ENCODE measurements at places on chromosomes 1 and 21.

DNA sequence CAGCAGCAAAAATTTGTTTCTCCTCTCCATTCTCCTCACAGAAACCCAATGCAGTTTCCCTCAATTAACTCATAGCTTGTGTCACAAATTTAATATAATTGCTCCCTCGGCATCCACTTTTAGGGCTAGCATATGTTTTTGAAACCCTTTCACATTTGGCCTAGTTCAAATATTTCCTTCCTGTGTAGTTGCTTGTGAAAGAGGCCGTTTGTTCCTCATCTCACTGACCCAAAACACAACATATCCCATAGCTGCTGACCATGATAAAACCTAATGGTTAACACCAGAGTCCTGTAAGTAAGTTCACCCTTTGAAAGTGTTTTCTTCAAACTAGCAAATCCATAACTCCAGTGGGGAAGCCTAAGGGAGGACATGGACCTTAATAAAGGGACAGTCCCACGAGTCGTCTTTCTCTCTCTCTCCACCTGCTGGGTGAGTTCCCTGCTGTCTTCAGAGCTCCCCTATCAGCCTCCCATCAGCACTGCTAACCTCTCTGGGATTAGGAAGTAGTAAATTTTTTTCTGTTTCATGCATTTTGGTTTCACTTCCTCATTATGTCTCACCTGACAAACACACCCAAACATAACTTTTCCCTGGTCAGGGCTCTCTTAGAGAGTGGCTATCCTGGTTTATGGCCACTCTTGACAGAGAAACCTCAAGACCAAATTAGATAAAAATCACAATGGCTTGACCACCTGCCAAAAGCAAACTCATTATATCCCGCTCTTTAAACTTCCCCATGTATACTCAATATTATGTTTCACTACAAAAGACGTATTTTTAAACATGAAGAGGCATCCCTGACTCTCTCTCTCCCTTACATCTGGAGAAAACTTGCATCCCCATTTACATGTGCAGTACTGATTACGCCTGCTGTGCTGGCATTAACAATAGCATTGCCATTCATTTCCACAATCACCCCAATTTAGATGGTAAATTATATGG, 177.7 kb upstream of the HP1BP3 start:
- peak; percentile 50 for DNase-seq

DNA sequence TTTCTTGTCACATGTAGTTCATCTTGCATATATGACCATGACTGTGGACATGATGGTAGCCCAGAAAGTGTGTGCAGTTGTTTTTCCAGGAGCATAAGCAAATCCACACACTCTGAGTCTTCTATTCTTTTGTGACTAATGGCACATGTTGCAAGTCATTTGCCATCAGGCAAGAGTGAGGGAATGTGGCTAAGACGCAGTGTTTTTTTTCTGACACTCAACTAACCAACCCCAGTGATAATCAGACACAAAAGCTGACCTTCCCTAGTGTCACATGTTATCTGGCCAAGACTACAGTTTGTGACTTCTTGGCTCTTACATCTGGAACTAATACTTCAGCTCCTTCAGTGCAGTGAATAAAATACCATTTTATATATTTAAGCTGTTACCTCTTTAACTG, 108.8 kb downstream of the ITSN1 start:
- no peak for DNase-seq

- DNase-seq = no peak
Measured at GRCh38 chr1:18963968-18964367, 7.5 kb upstream of the IFFO2 start.

DNA sequence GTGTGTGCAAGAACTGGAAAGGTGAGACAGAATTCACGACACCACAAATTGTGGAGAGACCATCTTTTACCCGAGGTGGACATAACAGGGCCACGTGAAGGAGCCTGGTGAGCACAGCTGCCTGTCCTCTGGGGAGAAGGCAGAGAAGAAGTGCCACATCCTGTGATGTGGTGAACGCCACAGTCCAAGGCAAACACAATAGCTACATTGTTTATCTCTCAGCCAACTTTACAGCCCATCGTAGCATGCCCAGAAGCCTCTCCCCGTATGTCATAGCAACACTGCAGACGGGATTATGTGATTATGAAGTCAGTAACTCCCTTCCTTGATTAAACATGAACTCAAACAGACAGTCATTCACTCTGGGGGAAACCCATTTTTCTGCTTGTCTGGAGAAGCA, 612.2 kb downstream of the SMYD3 start:
- DNase-seq = no peak

DNA sequence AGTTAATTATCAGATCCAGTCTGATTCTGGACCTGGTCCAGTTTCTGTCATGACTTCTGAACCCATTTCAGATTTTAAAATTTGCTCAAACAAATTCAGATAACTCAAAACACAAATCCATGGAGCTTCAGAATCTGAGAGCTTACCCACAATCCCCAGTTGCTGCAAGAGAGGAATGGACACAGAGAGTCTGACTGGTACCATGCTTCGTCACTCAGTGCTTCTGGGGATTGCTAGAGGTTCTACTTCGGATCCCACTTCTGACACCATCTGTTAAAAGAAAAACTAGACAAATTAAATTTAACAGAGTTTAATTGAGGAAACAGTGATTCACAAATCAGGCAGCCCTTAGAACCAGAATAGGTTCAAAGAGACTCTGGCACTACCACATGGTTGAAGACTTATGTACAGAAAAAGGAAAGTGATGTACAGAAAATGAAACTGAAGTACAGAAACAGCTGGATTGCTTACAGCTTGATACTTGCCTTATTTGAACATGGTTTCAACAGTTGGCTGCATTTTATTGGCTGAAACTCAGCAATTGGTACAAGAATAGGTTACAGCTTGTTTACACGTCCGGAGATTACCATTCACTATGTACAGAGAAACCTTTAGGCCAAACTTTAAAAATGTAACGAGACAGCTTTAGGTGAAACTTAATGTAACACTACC, 60.7 kb upstream of the TEKT2 start:
- peak; percentile 3 for DNase-seq

GRCh38 chr1:241677201-241677600, 25.1 kb downstream of the WDR64 start:
- DNase-seq = peak; percentile 5

DNA sequence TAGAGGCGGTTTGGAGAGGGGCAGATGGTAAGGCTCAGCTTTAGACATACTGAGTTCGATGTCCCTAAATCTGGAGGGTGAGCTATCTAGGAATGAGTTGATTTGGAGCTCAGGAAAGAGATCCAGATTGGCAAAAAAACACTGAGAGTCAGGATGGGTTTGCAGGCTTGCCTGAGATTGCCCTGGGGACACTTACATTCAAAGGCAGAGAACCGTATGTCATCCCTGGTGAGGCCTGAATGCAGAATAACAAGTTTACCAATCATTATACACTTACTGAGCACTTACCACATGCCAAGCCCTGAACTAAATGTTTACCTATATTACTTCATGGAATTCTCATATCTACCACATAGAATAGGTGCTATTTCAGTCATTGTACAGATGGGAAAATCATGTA, 27.5 kb downstream of the TFAP2E start:
- no peak for DNase-seq

DNA sequence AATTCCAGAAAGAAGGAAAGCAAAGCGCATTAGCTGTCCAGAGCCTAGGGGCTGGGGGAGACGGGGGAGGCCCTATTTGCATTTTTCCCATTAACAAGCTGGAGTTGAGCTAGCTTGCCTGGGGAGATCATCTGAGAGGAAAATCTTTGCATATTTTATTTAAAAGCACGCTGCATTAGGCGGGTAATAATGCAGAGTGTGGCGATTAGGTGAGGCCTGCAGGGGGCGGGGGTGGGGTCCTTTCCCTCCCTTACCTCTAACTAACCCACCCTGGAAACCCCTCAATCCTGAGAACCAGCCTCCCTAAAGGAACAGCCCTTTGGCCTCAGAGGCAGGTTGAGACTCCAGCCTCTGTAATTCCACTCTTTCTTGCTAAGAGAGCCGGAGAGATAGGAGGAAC, 16.2 kb downstream of the C1orf216 start:
- no peak for DNase-seq

DNA sequence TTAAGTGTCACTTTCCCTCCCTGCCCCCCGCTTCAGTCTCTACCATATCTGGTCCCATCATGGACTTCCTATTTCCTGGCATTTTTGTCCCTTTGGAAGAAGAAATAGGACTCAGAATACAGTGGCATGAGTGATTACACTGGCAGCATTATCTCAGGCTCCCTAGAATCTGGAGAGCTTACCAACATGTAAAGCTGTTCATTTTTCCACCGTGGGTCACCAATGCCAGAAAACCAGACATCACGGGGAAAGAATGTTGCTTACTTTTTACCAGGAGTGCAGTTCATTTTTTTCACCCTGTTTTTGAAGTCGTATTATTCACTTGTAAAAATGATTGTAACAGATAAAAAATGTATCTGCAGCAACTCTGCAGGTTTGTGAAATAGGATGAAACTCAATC, 44.8 kb downstream of the BACH1 start:
- no peak for DNase-seq

DNA sequence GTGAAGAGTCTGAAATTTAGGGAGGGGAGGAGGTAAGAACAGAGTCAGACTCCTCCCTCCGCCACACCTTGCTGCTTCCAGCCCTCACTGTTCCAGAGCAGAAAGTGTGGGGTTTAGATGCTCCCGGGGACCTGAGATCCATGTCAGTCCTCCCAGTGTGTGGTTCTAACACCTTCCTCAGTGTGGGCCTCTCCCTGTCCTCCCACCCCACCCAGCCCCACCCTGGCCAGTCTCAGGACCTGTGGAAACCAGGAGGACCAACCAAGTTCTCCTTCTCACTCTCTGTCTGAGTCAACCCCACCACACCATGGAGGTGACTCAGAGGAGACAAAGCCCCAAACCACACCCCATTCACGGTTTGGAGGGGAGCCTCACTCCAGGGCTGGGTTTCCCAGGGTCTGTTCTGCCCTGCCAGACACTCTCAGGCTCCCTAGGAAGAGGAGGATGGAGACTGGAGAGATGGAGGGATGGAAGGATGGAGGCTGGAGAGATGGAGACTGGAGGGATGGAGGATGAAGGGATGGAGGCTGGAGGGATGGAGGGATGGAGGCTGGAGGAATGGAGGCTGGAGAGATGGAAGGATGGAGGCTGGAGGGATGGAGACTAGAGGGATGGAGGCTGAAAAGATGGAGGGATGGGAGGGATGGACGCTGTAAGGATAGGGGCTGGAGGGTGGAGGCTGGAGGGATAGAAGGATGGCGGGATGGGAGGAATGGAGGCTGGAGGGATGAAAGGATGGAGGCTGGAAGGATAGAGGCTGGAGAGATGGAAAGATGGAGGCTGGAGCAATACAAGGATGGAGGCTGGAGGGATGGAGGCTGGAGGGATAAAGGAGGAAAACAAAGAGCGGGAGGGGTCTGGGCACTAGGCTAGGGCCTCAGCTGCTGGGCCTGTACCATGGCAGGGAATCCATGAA, 100.9 kb upstream of the RUNX3 start:
- DNase-seq = peak; percentile 44

DNA sequence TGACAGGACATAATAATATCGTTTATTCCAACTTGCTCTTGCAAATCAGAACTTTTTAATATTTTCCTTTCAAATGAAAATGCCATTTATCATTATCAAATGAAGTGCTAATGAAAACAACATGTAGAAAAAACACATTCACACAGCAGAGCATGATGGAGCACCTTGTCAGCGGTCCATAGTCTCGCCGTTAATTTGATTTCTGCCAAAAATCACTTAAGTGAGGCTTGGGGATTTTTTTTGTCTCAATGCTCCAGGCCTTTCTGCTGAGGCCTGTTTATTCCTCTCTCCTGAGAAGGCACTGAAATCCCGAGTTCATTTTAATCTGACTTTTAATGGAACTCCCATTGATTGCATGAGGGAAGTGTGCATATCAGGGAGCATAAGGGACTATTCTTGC, 122.5 kb downstream of the ELAVL4 start:
- DNase-seq = no peak

- DNase-seq = peak; percentile 46
Measured at GRCh38 chr1:168136709-168137514, at the start of gene GPR161. Gene GPR161, minus strand, starts transcription at chr1:168136930. Its CDS starts 32,080 bp downstream, at chr1:168104850.

- DNase-seq = no peak
Measured at GRCh38 chr1:181160998-181161870, 72.7 kb downstream of the IER5 start.

GRCh38 chr1:158362941-158363340, 9.2 kb downstream of the CD1E start:
- DNase-seq = no peak

DNA sequence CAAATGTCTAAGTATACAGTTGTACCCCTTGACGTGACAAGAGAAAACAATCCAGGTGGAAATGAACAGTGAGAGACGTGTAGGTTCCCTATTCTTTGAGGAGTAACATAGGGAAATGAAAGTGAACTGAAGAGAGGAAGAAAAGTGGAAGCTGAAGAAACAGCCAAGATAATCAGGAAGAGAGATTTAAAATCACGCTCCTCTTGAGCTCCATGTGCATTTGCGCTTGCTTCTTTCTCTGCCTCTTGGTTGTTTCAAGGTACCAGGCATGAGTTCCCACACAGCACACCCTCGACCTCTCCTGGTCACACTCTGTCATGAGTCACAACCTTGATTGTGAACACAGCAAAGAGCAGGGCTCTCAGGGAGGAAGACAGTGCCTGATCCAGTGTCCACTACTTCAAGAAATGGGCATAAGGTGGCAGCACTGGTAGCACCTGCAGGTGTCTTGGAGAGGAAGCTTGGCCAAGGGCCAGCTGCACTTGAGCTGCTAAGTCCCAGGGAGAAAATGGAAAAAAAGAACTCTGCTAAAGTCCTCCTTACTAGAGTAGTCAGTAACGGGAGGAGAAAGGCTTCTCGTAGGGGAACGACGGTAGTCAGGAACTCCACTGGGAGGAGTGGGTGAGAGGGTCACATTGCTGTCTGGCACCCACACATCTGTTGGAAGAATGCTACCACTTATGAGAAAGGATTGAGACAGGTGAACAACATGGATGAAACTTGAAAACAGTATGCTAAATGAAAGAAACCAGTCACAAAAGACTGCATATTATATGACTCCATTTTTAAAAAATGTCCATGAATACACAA, 18.3 kb upstream of the ARID1A start:
- DNase-seq = no peak

DNA sequence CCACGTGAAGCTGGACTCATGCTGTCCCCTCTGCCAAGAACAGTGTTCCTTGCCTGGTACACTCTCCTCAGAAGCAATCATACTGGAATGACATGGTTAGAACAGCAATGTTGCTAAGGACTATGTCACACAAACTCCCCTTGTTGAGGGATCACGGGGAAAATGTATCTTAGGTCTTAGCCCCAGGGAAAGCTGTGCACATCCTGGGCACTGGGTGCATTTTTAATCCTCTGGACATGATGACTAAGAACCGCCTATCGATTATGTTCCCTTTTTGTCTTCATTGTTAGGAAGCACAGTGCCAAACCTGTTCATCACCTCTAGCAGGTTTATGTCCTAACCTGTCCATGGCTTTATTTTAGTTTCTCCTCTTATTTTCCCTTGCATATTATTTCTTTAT, 115.1 kb downstream of the HIVEP3 start:
- no peak for DNase-seq

DNA sequence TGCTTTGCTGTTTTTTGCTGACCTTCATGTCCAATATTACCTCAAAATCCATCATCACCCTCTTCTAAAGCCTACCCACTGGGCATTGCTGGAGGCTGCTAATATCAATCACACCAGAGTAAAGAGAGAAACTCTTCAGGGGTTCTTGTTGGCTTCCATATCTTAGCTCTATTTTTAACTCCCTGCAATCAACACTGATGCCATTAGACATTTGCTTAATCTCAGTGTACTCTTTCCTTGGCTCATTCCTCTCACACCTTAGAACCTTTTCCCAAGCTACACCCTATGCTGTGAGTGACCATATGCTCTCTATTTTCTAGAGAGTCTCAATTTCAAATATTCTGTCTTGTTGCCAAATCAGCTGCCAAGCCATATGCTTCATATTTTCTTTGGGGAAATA, 40.6 kb upstream of the RABGAP1L start:
- DNase-seq = no peak

GRCh38 chr1:31753707-31754349, 10.3 kb downstream of the ADGRB2 start:
- no peak for DNase-seq

Measured in GM19239 (cell line).